ENCODE measurements at places on chromosomes 5 and 9. TPM values are rescaled to one million over a fixed set of nuclear protein-coding genes. Genes with fewer than 3 reads are reported as not detected.

Gene CHSY3
- total RNA-seq = 1.4 TPM

Gene REXO4
- total RNA-seq = 16.1 TPM

Gene PDGFRB
- total RNA-seq = 108 TPM

Gene BRINP1
- not detected for total RNA-seq

Gene PRRX2
- total RNA-seq = 12.7 TPM

Gene MSX2
- total RNA-seq = 2.2 TPM

Gene PGM5
- total RNA-seq = 14.7 TPM

Gene CACNA1B
- not detected for total RNA-seq

Gene MXD3
- total RNA-seq = 5.6 TPM

Gene PCDHGA5
- 2.0 TPM for total RNA-seq

Gene SLCO6A1
- not detected for total RNA-seq

Gene MLANA
- not detected for total RNA-seq

Gene ZNF608
- total RNA-seq = 15.1 TPM

Gene NR2F1
- total RNA-seq = 19.0 TPM

Gene GPX3
- 0.28 TPM for total RNA-seq

Gene PLGRKT
- 13.6 TPM for total RNA-seq

Gene SLC6A19
- not detected for total RNA-seq

Gene IL5
- total RNA-seq = not detected

Gene PCDHB13
- 0.18 TPM for total RNA-seq

Gene FOXD1
- total RNA-seq = 3.2 TPM

- DNase-seq = no peak
These were observed 120.6 kb downstream of the KIF4B start for GRCh38 chr5:155134130-155134529.

DNA sequence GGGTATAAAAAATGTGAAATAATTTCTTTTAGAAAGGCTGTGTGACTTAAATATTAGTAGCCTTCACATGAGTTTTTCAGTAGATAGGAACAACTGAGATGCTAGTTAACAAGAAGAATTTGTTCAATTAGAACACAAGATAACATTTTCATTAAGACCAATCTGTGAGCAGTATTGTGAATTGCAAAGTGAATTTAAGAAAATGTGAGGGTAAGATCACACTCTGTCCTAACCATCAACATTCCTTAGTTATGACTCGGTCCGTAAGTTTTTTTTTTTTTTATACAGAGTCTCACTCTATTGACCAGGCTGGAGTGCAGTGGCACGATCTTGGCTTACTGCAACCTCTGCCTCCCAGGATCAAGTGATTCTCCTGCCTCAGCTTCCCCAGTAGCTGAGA is 180.2 kb upstream of the EGFLAM start:
- peak; percentile 5 for DNase-seq

GRCh38 chr9:107894572-107895261 is 405.1 kb upstream of the KLF4 start:
- DNase-seq = peak; percentile 93

GRCh38 chr5:155091063-155091648 is 77.6 kb downstream of the KIF4B start:
- DNase-seq = no peak

DNA sequence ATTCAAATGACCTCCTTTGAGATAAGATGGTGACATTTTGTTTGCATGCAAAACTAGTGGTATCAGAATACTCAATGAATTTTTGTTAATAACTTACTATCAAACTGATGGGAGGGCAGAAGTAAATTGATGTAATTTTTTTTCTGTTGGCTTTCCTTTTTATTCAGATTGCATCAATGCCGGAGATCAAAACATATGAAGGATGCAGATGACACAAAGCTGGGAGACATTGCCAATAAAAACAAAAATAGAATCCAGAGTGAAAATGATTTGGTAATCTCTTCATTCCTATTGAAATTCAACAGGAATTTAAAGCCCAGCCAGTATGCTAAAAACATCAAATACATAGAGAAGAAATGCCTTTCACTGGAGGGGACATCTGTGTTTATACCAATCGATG is 1655.3 kb upstream of the C9orf72 start:
- no peak for DNase-seq

- DNase-seq = peak; percentile 61
These were observed 19.2 kb downstream of the SLC22A4 start for GRCh38 chr5:132313366-132313765.

- peak; percentile 5 for DNase-seq
These were observed 135.6 kb upstream of the PPP1R26 start for GRCh38 chr9:135343837-135344522.

GRCh38 chr9:99577351-99577750 is 244.3 kb upstream of the NR4A3 start:
- no peak for DNase-seq

- DNase-seq = peak; percentile 43
These were observed 227.0 kb downstream of the DRD1 start for GRCh38 chr5:175216991-175217390.

GRCh38 chr5:123819833-123820232 is 307.9 kb downstream of the CSNK1G3 start:
- peak; percentile 93 for DNase-seq

DNA sequence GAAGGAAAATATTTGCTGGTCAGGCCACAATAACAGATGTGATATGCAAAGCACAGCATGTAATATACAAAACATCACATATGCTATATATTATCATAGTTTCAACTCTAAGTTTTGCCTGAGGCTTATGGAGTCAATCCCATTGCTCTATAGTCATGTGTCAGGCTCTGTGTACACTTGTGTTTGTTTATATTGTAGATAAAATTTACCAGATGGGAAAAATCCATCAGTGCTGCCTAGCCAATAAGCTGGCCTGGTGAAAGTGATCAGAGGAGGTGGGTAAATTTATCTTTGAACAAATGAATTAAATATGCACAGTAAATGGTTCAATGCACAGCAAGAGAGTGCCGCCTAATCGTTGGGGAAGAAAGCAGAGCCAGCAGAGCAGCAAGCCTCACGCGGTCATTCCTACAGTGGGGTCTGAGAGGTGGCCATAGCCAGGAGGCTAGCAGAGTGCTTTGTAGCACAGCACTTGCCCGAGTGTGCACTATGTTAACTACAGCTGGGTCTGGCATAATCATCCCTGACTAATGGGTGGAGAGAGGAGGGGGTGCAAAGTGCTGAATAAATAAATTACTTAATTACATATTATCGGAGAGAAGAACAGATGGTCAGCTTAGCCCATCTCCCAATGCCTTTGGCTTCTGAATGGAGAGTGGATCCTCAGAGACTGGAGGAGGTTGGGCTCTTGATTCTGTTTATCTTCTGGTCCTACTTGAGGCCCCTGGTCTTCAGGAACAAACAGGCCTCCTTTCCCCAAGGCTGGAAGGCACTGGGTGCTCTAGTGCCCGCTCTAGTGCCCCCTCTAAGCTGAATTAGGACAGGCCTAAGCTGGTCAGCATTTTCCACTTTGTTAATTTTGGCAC is 153.5 kb downstream of the MAT2B start:
- DNase-seq = peak; percentile 55

GRCh38 chr9:74728176-74728575 is 159.5 kb downstream of the TRPM6 start:
- no peak for DNase-seq

DNA sequence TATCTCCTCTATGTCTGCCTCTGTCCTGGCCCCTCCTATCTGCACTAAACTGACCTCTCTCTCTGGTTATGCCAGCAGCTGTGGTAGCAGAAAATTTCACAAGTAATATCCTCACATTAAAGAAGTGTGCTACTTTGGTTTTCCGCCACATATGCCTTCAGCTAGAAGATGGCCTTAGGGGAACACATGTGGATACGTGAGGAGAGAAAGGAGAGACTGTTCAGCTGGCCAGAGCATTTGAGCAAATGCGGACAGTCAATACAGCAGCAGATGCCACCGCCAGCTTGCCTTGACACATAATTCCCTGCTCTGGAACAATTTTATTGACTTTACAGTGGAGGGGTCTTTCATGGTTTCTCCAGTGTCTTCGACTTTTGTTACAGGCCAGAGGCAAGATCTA is 434.6 kb downstream of the TAF11L14 start:
- DNase-seq = no peak

GRCh38 chr9:5958273-5958672 is 57.2 kb downstream of the RANBP6 start:
- DNase-seq = no peak

DNA sequence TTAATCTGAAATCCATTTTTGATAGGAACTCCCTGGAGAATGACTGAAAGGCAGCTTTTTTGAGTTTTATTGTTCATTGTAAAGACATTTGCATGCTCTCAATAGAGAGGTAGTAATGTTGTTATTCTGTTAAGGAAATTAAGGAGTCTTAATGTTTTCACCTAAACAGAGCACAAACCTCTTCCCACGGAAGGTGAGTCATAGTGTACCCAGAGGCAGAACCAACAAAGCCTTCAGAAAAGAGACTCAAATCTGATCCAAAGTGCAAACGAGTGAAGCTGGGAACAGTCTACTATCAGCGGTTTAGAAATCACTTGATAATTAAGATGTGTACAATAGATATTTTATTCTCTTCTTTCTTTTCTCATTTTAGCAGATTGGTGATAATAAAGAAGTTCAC is 470.5 kb downstream of the PLK2 start:
- DNase-seq = peak; percentile 56

GRCh38 chr5:59789197-59789596 is 104.3 kb downstream of the PDE4D start:
- no peak for DNase-seq

- no peak for DNase-seq
These were observed 124.6 kb downstream of the TARS1 start for GRCh38 chr5:33565324-33565723.

GRCh38 chr9:86022687-86023266 is 76.6 kb downstream of the GOLM1 start:
- DNase-seq = no peak

DNA sequence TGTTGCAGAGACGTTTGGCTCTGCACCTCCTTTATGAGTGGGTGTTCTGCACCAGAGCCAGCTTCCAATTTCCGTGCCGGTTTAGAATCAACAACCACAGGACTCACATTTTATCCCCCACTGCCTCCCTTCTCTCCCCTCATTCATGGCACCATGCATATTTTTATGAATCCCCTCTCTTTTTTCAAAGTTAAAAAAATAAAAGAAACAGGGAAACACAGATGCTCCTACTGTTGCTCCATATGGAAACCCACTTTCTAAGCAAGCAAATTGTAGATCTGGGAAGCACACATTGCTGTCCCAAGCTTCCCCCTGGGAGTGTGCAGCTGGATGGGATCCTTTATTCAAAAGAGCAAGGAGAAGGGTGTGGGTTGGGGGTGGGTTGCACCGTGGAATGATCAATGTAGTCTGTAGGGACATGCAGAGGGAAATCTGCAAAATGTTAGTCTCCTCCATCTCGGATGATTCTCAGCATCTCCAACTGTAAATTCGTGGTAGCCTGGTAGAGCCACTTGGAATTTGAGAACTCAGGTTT is 410.0 kb upstream of the ADAMTSL1 start:
- no peak for DNase-seq

GRCh38 chr5:142466195-142466971 is 141.6 kb upstream of the SPRY4 start:
- DNase-seq = peak; percentile 74

DNA sequence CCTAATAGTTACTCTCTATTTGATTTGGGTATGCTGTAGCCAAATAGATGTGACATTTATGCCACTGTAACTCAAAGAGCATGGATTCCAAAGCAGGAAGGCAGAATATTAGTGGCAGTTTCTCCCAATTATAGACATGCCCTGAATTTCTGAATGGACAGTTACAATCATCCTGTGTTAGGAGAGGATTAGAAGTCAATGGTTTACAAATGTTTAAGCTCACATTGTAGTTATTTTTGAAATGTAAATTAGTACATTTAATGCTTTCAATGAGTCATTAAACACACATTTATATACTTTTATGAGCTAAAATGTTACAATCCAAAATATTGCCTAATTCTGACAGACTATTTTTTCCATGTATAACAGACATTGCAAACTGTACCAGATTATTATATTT is 62.3 kb upstream of the CDH18 start:
- DNase-seq = no peak

GRCh38 chr5:125410537-125411070 is 664.2 kb upstream of the ZNF608 start:
- peak; percentile 67 for DNase-seq

GRCh38 chr9:99137891-99138290 is 33.0 kb downstream of the TGFBR1 start:
- DNase-seq = no peak

- DNase-seq = no peak
These were observed 205.7 kb downstream of the DRD1 start for GRCh38 chr5:175238326-175238725.

- DNase-seq = peak; percentile 98
These were observed 58.0 kb upstream of the RPL26L1 start for GRCh38 chr5:172901012-172901780.

GRCh38 chr9:133103183-133103986 is 17.7 kb downstream of the RALGDS start:
- DNase-seq = peak; percentile 19

DNA sequence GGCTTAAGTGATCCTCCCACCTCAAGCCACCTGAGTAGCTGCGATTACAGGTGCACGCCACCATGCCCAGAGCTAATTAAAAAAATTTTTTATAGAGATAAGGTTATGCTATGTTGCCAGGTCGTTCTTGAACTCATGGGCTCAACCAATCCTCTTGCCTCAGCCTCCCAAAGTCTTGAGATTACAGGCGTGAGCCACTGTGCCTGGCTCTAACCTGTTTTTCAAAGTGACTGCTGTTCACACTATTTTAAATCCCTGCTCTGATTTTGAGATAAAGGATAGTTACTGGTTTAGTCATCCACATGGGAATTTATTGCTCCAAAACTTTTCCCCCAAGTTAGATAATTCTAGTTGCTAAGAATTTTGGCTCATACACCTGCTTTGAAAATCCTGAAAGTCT is 48.2 kb upstream of the MTMR12 start:
- DNase-seq = no peak

GRCh38 chr5:180784497-180785097 is 18.0 kb downstream of the MGAT1 start:
- DNase-seq = peak; percentile 87

DNA sequence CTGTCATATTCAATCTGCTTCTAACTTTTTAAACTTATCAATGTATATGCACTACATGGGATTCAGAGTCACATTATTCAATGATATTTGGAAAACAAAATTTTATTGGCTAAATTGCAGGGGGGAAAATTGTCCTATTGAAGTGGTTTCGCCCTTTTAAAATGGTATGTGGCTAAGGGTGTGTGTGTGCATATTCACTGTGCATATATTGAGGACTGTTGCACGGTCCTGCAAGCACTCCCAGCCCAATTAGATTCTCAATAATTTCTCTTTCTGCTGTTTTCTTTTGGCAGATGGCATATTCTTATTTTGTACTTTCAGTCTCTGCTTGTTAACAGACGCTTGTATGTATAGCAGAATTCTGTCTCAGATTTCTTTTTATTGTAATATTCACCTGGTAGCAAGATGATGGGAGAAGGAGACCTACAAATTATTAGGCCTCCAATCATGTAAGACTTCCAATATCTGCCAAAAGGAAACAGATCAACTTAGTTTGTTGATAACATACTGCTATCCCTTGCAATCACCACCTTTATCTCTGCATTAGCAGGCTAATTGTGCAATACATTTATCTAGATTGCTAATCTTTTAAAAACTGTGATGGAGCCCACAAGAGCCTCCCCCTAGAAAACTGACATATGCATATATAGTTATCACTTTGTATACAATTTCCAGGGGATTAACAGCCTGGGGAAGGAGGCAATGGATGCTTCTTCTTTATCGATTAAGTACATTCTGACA is 411.5 kb downstream of the PLK2 start:
- no peak for DNase-seq

- no peak for DNase-seq
These were observed 288.9 kb upstream of the CDH18 start for GRCh38 chr5:20276959-20277263.
